Kidney glomerular epithelial cell (primary cell): ENCODE measurements at places on chromosomes 5 and 9.

DNA sequence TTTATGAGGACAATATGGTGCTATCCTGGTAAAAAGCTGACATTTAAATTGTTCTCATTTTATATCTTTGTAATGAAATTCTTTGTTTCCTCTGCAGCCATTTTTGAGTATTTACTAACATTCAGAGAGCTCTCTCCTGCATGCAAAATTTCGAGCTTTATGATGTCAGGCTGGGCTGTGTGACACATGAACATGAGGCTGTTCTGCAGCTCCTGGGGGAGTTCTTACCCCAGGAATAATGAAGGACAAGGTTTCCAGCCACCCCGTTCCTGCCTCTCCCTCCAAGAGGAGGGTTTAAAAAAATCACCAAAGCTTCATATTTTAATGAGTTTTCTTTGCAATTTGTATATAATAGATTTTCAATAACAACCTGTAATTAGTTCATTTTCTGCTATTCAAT is 252.4 kb downstream of the HSPA4 start:
- no peak for DNase-seq

GRCh38 chr9:14485366-14485765 is 171.4 kb upstream of the NFIB start:
- no peak for DNase-seq

GRCh38 chr5:99605904-99606303 is 677.1 kb upstream of the CHD1 start:
- DNase-seq: no peak

GRCh38 chr5:142403583-142403982 is 78.8 kb upstream of the SPRY4 start:
- DNase-seq: no peak

DNA sequence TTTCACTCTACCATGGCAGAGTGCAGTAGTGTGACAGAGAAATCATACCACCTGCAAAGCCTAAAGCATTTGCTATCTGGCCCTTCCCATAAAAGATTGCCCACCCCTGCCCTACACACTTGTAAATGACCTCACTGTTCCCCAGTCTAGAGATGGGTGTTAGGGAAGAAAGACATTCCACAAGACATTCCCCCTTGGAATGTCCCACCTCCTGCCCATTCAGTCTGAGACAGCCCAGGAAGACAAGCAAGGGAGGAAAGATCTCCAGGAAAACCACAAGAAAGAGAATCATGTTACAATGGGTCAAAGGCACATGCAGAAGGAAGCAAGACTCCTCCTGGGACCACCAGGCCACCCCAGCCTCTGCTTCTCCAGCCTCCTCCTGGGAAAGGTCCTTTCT is 230.0 kb downstream of the AGTPBP1 start:
- no peak for DNase-seq

GRCh38 chr5:59863777-59864176 is 29.7 kb downstream of the PDE4D start:
- DNase-seq: no peak

- no peak for DNase-seq
These were observed 12.0 kb downstream of the FBP1 start for GRCh38 chr9:94627287-94627686.

- DNase-seq: peak; percentile 80
These were observed 18.3 kb downstream of the MOCS2 start for GRCh38 chr5:53091289-53091688.

- DNase-seq: peak; percentile 96
These were observed at the start of gene CD74 for GRCh38 chr5:150412319-150413175. Gene CD74, minus strand, starts transcription at chr5:150412910. Its CDS starts 161 bp downstream, at chr5:150412749.

DNA sequence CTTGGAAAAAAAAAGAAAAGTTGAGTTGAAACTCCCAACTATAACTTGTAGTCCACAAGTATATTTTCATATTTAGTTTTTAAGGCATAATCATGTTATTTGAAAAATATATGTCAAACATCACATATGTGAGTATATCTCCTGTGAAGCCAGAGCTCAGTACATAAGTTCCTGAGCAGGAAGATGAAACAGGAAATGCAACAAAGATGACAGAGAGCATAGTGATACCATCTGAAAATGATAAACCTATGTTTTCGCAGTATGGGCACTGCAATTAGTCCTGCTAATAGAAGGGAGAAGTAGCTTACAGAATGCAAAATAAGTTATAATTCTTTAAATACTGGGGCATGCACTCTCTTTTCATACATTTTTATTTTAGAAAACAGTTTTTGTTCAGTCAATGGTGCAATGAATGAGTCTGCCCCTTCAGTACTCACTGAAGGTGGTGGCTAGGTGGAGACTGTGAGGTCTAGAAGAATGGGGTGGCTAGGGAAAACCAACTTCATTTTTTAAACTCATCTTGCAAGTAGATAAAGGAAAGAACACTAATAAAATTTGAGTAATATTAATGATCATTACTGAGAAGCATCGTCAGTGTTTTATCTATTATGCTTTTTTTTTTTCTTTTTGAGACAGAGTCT is 54.1 kb upstream of the FYB1 start:
- DNase-seq: no peak

- no peak for DNase-seq
These were observed 1429.8 kb upstream of the CDH9 start for GRCh38 chr5:28468166-28468565.
